ENCODE measurements at places on chromosomes 6 and 20. TPM values are rescaled to one million over a fixed set of nuclear protein-coding genes. Genes with fewer than 3 reads are reported as not detected.

SRF gene
- 54.3 TPM for total RNA-seq

BEND3 gene
- 12.9 TPM for total RNA-seq

DNA sequence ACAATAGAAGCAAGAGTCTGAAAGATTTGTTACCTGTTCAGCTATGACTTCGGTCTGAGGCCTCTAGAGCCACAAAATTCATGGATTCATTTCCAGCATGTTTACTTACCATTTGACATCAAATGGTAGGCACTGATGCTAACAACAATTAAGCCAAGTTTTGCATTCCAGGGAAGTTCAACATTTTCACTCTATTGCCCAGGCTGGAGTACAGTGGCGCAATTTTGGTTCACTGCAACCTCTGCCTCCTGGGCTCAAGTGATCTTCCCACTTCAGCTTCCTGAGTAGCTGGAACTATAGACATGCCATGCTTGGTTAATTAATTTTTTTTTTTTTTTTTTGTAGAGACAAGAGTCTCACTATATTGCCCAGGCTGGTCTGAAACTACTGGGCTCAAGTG, 114.1 kb upstream of the SGK1 start:
- DNase-seq, result no peak

DNA sequence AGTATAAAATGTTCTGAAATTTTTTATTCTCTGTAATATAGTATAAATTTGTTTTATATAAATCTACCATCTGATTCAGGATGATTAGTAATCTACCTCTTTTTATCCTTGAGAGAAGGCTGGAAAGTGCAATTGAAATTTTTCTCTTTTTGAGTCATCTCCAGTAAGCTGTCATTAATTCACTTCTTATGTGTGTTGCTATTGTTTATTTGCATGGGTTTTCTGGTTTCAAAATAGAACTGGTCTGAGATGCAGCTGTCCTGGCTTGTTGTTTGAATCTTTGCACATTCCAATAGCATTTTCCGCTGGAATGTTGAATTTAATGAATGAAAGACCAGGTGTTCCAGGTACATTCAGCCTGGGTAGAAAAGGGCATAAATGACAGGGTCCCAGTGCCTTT, 24.3 kb upstream of the TAB2 start:
- DNase-seq, result no peak

DNA sequence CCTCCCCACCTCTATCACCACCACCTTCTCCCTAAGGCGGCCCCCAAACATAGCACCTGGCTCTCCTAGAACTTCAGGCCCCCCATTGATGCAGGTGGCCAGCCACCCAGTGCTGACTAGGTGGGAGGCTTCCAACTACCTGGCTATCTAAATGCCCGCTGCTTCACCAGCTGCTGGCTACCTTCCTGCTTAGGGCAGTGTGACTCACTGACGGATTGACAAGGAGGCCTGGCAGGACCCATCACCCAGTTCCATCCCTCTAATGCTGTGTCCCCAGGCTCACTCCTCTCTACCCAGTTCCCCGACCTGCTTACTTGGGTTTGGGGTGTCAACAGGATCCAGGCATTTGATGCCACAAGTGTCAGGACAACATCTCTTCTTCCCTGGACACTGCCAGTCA, 1.1 kb downstream of the SLPI start:
- DNase-seq, result no peak

GRCh38 chr6:148855744-148856143, 108.9 kb downstream of the UST start:
- DNase-seq, result no peak

- no peak for DNase-seq
These were observed 16.9 kb downstream of the KCNQ2 start for GRCh38 chr20:63455568-63455859.

DNA sequence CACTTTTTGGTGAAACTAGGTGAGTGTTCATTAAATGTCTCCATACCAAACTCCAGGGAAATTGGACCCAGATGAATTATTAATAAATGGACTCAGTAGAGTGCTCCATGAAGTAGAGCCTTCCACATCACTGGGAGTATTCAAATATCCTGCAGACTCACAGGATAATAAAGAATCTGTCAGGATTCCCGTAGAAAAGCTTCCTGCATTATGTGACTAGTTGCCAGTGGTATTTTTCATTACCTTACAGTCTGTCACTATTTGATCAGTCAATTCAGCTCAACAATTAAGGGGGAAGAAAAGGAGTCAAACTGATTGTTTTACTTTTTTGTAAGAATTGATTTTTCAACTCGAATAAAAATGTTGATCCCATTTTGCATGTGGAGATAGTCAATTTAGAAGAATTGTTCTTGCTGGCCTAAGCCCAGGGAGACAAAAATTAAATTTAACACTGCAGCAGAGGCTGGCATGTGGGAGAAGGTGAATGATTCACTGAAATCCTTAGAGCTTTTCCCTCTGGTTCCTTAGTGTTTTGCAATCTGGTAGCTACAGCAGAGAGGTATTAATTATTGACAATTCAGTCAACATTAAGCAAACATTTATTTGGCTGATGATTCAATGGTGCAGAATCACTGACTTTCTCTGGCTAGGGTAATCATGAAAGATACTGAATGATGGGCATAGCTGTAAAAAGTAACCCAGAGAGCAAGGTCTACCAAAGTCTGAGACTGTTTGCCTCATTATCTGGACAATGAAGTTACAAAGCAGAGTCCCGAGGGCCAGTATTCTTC, 442.4 kb downstream of the CD83 start:
- no peak for DNase-seq

Data from activated CD4-positive, alpha-beta T cell treated with anti-CD3 and anti-CD28 coated beads, Interleukin-2, amount 10 ng/mL, durations not matched to agents 24 days and 14 days (primary cell).